ENCODE measurements at places on chromosomes 11 and 22. TPM values are rescaled to one million over a fixed set of nuclear protein-coding genes. Genes with fewer than 3 reads are reported as not detected.

The GLYATL1 gene
- not detected for total RNA-seq

The STK33 gene
- 25.8 TPM for total RNA-seq

The F2 gene
- not detected for total RNA-seq

- DNase-seq, result no peak
These were observed 359.0 kb downstream of the LARGE1 start for GRCh38 chr22:33561149-33561807.

DNA sequence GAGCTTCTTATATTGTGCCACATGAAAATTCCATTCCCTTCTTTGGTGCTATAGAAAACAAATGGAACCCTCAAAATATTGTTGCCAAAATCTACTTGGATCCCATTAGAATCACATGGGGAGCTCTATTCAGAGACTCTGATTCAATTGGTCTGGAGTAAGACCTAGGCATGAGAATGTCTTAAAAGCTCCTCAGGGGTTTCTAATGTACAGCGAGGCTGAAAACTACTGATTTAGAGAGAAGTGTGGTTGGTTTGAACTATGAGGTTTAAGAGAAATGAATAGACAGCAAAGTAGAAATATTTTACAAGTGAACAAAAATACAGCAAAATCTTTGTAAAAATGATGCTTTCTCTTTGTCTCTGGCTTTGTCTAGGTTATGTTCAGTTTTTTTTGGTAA, 514.7 kb downstream of the CNTN5 start:
- no peak for DNase-seq

- no peak for DNase-seq
These were observed 122.1 kb upstream of the VPREB1 start for GRCh38 chr22:22122348-22123117.

DNA sequence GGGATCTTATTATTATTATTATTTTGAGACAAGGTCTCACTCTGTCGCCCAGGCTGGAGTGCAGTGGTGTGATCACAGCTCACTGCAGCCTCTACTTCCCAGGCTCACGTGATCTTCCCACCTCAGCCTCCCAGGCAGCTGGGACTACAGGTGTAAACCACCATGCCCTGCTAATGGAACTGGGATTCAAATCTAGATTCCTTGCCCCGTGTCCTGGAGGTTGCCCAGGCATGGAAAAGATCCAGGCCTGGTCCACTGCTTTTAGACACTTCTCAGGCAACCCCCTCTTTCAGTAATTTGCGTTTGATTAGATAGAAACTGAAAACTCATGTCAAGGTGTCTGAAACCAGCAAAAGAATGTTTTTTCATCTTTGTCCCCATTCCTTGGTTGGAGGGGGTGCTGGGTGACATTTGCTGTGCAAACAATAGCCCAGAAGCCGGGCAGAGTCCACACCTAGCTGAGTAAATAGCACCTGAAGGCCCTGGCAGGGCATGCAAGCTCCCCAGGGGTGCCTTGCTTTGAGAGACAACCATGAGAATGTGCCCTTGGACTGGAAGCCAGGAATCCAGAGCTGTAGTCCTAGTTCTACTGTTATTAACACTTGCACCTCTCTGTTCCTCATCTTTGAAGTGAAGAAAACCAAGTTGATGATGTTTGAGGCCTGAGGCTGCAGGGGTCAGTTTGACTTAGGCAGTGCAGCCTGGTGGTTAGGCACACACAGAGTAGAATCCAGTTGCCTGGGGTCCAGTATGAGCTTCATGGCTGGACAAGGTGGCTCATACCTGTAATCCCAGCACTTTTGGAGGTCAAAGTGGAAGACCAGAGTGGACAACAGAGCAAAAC, 19.1 kb upstream of the XBP1 start:
- no peak for DNase-seq

- no peak for DNase-seq
These were observed 561 bp downstream of the PGM2L1 start for GRCh38 chr11:74397501-74398243.

GRCh38 chr22:24089951-24090350, 78.8 kb downstream of the CABIN1 start:
- no peak for DNase-seq

GRCh38 chr11:36730761-36731160, 132.7 kb upstream of the RAG2 start:
- no peak for DNase-seq
